ENCODE measurements at places on chromosomes 3 and 15.

- DNase-seq: no peak
Observed at GRCh38 chr3:8755097-8755496, 14.3 kb downstream of the OXTR start.

DNA sequence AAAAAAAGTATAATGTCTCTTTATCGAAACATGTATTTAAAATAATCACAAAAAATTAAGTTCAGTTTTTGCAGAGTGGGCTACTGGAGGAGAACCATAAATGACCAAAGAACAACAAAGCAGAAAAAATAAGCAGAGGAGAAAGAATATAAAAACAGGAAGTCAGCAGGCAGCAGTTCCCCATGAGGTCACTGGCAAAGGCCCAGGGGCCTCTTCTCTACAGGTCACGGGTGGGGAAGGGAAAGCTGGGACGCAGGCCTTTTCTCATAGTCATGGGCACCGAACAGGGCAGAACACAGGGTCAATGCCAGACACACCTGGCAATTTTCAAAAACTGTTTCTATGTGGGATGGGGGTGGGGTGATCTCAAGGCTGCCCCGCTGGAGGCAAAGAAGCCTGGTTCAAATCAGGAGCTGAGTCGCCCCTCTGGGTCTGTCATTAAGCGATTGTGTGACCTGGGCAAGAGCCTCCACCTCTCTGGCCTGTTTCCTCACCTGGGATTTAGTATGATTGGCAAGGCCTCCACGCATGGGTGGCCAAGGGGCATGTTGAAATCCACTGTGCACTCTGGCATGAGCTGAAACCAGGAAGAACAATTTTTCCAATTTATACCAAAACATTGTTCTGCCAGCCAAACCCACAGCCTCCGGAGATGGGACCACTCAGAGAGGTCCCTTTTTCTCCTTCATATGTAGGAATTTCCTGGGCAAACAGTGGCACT is 43.8 kb upstream of the UACA start:
- peak; percentile 45 for DNase-seq

DNA sequence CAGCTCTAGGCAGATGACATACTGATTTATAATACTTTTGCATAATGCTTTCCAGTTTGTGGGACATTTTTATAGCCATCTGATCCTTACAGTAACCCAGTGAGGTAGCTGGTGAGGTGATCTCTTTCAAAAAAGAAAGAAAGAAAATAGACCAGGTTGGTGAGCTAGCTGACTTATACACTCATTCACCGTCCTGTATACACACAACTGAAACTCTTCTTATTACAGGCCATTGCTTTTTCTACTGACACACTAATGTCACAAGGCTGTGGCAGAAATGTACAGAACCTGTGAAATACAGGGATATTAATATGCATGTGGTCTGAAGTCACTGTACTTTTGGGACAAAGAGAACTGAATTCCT is 150.2 kb upstream of the BHLHE40 start:
- peak; percentile 33 for DNase-seq

DNA sequence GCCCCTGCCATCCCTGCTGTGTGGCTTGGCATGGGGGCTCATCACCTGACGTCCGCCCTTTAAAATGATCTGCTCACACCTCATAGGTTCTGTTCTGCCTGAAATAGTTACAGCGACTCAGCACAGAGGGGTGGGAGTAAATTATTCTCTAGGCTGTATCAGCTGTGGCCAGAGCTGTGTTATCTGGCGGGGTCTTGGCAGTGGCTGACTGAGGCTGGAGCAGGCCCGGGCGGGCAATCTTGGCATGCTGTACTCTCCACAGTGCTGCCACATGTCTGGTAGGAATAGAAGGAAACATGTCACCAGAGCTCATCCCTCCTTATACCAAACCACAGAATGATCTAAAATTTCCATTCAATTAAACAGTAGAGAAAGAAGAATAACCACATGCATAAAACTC is 499.9 kb upstream of the LMCD1 start:
- DNase-seq: no peak

DNA sequence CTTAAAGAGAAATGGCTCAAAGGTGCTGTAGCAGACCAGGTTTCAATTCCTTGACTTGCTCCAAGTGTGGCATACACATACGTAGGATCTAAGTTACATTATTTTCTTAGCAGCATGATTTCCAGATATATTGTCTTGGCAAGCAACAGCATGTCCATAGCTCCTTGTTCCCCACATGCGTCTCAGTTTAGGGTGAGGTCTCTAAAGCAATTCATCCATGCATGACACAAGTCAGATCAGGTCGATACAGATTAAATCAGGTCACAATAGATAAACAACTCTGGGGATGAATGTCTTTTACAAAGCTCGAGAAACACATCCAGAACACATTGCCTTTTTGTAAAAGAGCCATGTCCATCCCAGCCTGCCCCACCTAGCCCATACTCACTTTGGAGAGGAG is 108.9 kb upstream of the ABHD17C start:
- no peak for DNase-seq

DNA sequence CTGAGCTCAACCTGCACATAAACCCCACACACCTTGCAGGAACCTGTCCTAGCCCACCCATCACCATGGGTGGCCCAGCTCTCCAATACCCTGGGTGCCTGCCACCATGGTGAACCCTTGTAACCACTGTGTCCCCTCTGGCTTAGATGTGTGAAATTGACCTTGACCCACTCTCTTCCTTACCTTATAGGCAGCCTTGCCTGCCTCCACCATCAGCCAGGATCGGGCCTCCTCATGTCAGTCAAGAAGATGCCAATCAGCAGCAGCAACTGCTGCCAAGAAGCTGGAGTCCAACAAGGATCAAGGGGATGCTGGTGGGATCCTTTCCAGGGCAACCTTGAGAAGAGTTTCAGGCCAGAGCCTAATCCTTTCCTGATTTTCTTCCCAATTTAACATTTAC is 8.8 kb upstream of the CYP11A1 start:
- DNase-seq: no peak

DNA sequence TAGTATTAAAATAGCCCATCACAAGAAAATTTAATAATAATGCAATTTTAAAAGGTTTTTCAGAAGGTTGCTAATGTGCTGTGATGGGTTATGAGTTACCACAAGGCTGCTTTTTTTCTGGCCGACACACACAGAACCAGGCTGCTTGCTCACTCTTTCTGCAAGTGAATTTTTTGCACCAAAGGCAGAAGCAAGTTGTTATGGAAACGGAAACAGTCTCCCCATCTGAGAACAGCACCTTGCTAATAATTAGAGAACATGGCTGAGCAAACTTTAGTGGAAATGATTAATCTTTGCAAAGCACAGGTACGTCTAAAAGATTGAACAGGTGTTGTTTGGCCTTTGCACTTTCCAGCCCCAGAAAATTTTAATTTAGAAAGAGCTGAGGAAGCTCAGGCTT is 51.0 kb downstream of the CACNA2D3 start:
- no peak for DNase-seq

GRCh38 chr3:14457999-14458398 is 55.6 kb downstream of the SLC6A6 start:
- no peak for DNase-seq

DNA sequence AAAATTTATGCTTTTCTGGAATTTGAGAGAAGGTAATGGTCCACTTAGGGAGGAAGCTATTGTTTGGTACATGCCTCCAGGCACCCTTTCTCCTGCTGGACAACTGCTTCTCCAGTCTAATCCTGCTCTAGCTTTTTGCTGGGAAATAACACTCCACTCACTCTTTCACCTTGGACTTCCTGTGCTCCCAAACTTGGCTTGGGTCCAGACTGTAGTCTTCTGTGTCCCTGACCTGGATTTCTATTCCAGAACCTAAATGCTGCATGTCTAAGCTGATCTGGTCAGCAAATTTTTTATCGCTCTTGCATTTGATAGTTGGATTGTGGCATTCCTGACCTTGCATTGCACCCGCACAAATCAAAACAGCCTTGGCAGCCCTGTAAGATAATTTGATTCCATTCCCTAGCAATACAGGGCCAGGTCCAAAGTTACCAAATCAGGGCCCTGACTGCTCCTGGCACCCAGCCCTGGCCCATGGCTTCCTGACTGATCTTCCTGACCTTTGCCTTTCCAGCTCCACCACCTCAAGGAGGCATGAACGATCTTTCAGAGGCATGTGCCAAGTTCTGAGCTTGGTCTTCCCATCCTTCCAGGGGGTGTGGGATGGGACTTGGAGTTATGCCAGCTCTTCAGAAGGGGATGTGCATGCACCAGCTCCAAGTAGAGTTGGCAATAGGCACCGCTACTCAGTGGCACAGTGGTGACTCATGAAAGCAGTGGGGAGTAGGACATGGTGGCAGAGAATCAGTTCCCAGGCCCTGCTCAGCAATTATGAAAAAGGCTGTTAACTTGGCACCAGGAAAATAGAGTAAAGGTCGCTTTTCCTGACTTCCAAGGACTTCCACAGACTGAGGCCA is 43.9 kb upstream of the GOLGA8J start:
- no peak for DNase-seq

- DNase-seq: no peak
Observed at GRCh38 chr3:129602309-129602708, 4.2 kb downstream of the PLXND1 start.

- no peak for DNase-seq
Observed at GRCh38 chr3:129308636-129309035, 30.0 kb downstream of the HMCES start.

DNA sequence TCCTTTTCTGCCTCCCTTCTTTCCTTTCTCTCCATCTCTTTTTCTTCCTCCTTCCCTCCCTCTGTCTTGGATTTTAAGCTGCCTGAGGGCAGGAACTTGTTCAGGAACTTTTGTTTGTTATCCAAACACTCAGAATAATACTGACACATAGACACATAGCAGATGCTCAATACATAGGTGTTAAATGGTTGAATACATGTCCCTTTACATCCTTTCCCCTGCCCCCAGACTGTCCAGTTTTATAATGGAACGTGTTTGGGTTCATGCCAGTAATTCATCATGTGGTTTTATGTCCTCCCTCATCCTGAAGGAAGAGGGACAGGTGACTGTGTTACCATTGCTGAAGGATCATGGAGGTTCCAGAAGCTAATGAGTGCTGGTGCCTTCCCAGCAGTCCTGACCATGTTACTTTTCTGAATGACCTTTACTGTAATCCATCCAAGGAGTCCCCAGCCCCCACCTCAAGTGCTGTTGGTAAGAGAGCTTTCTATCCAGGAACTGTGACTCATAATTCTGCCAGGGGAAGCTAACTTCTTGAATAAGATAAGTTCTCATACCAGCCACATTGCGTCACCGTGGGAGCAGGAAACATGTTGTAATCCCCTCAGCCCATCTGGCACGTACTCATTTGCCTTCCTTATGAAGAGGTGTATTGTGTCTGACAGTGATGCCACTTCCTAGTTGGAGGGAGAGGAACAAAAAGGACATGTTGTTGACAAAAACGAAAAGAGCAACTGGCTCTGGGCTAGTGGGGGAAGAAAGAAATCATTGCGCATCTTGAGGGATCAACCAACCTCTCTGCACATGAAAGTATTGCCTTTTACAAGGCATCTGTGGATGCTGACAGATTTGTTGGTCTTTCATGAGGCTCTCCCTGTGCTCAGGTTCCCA is 52.4 kb downstream of the IL1RAP start:
- DNase-seq: peak; percentile 99

GRCh38 chr3:192653862-192654261 is 73.5 kb downstream of the FGF12 start:
- no peak for DNase-seq

GRCh38 chr3:277873-278272 is 81.3 kb downstream of the CHL1 start:
- DNase-seq: no peak

DNA sequence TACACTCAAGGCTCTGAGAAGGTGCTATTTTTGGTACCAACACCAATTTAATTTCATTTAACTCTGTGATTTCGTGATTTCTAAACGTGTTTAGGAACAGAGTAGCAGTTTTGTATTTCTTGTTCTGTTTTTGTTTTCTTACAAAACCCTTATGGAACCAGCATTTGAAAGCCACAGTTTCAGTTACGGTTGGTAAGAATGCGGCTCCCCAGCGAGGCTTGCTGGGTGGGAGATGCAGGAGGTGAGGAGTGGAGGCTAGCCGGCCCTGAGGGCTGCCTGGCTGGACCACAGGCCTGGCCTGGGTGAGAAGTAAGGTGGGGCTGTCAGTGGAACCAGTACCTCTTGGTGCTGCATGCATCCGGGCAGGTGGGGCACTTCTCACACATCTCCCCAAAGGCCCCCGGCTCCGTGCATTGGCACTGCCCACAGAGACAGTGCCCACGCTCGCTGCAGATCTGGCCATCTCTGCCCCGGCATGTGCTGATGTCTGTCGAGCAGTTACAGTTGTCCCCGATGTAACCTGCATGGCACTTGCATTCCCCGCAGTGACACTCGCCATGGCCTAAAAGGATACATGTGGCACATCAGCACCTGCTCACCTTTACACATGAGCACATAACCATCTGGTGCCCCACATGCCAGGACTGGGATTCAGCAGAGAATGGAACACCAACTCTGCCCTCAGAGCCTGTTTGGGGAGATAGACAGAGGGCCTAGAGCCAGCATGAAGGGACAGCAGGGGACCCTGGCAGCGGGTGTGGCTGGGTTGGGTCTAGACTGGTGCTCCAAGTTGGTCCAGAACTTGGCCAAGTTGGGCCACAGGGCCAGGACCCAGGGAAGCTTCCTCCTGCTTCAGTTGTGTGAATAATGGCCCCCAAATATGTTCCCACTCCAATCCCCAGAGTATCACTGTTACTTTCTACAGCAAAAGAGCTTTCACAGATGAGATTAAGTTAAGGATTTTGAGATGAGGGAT is 43.4 kb downstream of the UMPS start:
- no peak for DNase-seq

DNA sequence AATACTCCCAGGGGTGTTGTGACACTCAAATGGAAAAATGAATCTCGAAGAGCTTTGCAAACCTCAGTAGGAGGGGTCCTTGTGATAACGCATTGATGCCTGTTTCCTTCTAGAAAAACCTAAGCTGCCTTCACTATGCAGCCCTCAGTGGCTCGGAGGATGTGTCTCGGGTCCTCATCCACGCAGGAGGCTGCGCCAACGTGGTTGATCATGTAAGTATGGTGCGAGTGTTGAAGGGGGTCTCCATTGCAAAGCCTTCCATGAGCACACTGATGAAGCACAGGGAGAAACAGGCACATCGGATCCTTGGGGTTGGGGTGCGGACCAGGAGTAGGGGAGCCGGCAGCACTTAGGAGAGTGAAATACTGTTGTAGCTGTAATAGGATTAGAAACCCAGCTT is 22.3 kb downstream of the ANKDD1A start:
- DNase-seq: no peak

- no peak for DNase-seq
Observed at GRCh38 chr15:54941417-54941816, 255.3 kb downstream of the RSL24D1 start.

- no peak for DNase-seq
Observed at GRCh38 chr3:10280177-10280529, 12.6 kb downstream of the GHRL start.

- DNase-seq: no peak
Observed at GRCh38 chr15:89775815-89776214, 317 bp upstream of the MESP2 start.

- no peak for DNase-seq
Observed at GRCh38 chr3:171377859-171378258, 82.3 kb downstream of the TNIK start.

DNA sequence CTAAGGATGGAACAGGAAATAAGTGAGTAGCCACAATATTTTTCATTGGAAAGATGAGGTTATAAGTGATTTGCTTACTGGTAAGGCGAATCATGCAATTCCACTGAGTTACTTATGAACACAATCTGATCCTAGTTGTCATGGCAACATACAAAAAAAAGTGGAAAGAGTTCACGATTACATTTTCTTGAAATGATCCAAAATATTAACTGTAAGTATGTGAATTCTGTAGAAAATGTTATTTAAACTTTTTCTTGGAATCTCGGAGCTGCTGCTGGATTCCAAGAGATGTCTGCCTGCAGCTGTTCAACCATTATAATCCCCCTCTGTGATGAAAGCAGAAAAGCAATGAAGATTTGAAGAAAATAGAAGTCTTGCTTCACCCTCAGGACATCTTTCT is 120.5 kb downstream of the KBTBD8 start:
- no peak for DNase-seq
